H7 (cell line): ENCODE measurements at places on chromosomes 7 and 10. TPM values are rescaled to one million over a fixed set of nuclear protein-coding genes. Genes with fewer than 3 reads are reported as not detected.
A peak's percentile ranks its signal among the peaks of the same experiment; 100 is the strongest.

The HOXA7 gene
- total RNA-seq = not detected in 2 replicates

The FAM237B gene
- not detected in 2 replicates for total RNA-seq

The NUTM2A gene
- total RNA-seq = 0.04 TPM in 1 of 2 replicates, not detected in the other

The ATOH7 gene
- 0.15 TPM in 1 of 2 replicates, not detected in the other for total RNA-seq

DNA sequence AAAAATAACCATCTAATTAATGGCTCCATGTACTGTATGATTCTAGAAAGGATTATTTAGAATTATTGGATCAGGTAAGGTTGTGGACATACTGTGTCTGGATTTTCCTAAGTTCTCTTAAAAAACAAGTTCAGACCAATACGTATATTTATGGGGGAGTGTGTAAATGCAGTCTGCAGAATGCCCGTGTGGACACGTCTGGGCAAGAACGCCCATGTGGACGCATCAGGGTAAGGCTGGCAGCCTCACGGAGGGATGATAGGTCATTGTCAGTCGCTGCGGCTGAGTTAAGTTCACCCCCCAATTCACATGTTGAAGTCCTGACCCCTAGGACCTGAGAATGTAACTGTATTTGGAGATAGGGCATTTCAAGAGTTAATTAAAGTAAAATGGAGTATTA is 160.0 kb upstream of the SHH start:
- DNase-seq = no peak

DNA sequence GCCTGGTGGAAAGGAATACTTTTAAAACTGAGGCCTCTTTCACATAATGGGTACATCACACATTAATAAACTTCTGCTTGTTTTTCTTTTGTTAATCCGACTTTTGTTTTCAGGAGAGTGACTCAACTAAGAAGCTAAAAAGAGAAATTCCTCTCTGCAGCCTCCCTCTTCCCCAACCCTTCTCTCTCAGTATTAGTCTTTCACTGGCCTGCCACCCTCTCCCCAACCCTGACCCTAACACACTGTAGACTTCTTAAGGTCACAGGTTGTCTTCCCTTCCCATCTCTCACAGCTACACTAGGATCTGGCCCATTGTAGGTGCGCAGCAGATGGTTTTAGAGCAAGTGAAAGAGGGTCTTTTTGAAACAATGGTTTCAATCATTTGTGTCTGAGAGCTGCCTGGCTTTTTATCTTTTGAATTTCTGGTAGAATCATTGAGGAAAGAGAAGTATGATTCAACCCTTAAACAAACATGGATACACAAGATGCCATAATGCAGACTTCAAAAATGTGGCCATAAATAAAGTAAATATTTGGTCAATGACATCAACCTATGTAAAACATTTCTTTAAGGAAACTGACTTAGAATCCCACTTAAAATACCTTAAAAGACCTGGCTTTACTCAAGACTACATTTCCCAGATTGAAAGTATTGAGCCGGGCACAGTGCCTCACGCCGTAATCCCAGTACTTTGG is 17.9 kb upstream of the FFAR4 start:
- no peak for DNase-seq

DNA sequence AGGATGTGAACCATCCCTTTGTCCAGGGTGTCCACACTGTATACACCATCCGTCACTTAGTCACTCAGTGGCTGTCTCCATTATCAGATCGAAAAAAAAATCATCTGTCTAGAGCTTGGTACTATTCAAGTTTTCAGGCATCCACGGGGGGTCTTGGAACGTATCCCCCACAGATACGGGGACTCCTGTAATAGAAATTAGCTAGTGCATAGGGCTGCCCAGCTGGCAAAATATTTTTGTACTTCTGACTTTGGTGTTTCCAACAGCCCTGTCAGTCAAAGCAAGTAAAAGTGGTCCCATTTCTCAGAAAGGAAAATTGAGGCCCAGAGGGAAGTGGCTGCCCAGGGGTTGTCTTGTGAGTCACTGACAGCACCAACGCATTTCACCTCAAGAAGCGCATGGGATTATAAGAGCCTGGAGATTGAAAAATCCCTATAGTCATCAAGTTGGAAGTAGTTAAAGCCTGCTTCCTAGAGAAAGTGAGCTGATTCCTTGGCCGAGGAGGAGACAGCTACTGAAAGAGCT is 52.1 kb upstream of the SLC29A3 start:
- DNase-seq = no peak

DNA sequence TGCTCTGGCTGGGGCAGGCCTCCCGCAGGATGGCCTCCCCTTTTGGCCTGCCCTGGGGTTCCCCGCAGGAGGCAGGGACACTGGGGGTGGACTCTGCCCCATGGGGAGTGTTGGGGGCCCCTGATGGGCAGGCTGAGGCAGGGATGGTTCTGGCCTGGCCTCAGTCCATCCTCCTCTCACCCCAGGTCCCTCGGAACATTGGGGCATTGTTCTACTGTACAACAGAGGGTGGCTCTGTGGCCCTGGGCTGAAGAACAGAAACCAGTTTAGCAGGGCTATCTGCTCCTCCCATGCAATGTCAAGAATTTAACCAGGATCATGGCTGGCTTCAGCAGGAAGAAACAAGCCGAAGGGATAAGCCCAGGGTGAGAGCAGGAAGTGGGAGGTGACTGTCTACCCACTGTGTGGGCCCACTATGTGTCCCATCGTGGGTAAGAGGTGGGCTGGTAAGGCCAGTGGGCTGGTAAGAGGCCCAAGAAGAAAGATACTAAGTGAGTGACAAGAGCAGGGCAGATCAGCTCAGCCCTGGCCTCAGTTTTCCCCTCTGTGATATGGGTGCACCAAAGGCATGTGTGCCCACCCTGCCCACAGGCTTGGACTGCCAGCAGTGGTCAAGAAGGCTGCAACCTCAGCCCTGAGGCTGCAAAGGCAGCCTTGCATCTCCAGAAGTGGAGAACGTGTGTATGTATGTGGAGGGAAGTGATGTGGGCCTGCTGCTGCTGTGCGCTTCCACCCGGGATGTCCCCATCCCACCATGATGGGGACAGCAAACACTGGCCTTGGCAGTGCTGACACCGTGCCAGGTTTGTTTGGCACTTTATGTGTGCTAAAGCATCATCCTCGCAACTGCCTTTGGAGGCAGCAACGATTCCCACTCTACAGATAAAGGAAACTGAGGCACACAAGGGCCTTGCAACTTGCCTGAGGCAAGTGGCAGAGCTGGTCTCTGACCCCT is 138.9 kb downstream of the SH3PXD2A start:
- DNase-seq = no peak

- DNase-seq = peak; percentile 85
Measured at GRCh38 chr10:30434273-30435072, 489 bp downstream of the MAP3K8 start.

GRCh38 chr7:45036317-45036716 is 36.3 kb downstream of the CCM2 start:
- no peak for DNase-seq

GRCh38 chr7:139854124-139854511 is 25.1 kb downstream of the TBXAS1 start:
- no peak for DNase-seq

DNA sequence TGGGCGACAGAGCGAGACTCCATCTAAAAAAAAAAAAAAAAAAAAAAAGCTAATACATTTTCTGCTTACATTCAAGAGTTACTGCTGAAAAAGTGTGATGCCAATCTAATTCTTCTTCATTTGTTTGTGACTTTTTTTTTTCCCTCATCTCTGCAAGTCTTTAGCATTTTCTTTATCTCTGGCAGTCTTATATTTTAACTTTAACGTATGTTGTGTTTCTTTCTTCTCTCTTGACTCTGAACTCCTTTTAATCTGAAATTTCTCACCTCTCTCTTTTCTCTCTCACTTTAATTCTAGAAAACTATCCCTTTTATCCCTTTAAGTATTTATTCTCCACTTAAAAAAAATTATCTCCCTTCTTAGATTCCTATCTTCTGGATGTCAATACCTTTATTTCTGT is 146.5 kb downstream of the JMJD1C start:
- no peak for DNase-seq

- DNase-seq = no peak
Measured at GRCh38 chr10:71040846-71041605, 152.7 kb upstream of the PCBD1 start.

DNA sequence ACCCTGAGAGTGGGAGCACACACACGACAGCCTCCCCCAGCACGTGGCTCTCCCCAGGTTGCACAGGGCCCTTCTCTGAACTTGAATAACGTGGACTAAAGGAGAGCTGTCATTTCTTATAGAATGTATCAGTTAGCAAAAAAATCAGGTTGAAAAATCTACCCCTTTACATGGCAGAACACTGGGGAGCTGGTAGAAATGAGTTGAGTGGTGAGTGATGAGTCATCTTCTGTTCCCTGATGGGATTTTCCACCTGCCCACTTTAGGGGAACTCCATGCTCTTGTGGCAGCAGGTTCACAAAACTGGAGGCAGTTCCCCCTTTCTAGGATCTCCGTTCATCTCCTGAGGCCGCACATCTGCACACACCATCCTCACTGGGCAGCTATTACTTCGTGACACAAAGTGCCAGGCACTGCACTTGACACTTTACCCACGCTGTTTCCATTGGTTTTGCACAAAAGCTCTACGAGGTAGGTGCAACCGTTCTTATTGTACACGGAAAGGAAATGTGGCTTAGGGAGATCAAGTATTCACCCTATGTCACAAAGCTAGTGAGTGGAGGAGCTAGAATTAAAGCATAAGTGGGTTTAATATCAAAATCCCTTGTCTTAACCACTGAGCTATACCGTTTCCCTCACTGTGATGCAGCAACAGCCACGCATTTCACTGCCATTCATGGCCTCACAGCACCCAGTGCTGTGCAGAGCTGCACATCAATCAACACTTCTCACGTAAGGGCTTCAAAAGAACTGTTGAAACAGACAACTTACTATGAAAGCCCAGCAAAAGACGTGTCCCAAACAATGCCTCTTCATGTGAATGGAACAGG is 80.2 kb downstream of the RNF216 start:
- no peak for DNase-seq

DNA sequence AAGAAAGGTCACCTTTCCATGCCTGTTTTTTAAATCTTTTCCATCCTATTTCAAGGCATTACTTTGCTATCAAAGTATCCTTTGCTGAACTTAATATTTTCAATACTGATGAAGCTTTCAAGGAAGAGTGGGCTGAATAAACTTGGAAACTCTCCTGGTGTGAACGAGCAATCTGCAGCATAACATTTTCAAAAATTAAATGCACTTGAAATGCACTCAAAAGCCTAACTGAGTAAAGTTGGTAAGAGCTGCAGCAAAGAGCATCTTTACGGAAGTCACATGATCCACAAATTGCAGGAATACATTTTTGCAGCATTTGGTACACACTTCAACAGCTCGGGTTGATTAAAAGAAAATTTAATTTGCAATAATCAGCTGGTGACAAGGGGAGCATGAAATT is 367.3 kb downstream of the PHTF2 start:
- no peak for DNase-seq

DNA sequence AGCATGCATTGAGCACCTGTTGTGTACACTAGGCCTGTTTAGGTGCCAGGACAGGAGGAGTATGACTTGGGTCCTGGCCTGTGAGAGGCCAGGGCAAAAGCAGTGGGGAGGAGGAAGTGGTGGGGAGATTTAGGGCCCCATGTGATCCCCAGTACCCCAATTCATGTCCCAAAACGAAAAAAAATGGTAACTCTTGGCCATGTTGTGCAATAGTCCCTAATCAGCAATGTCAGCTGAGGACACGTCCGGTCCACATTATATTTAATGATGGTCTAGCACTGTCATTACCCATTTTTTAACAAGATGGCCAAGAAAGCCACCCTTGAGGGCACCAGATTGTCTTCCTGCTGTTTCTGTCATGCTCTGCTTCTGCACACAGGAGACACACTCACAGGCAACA is 142.0 kb upstream of the RET start:
- no peak for DNase-seq

GRCh38 chr10:11441151-11441535 is 170.3 kb downstream of the USP6NL start:
- DNase-seq = peak; percentile 16

GRCh38 chr7:152180587-152180986 is 155.1 kb downstream of the GALNT11 start:
- DNase-seq = no peak
